ENCODE measurements at places on chromosomes 2 and 18.

DNA sequence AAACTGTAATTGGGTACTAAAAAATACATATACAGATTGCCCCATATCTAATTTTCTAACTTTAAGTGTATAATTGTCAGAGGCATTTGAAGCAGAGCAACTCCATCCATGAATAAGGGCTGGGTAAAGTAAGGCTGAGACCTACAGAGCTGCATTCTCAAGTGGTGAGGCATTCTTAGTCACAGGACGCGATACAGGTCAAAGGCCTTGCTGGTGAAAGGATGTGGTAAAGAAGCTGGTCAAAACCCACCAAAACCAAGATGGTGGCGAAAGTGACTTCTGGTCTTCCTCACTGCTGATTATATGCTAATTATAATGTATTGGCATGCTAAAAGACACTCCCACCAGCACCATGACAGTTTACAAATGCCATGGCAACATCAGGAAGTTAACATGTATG is 50.0 kb downstream of the SLC8A1 start:
- DNase-seq: no peak

GRCh38 chr2:62744603-62745002 is 39.1 kb downstream of the EHBP1 start:
- DNase-seq: no peak

- no peak for DNase-seq
These were observed 101.1 kb downstream of the DPP4 start for GRCh38 chr2:161972866-161973265.

- DNase-seq: no peak
These were observed 180.6 kb downstream of the MTX2 start for GRCh38 chr2:176449852-176450251.

GRCh38 chr2:56465491-56465890 is 281.7 kb downstream of the CCDC85A start:
- DNase-seq: no peak

- DNase-seq: no peak
These were observed 3.1 kb upstream of the TXNL4A start for GRCh38 chr18:79991494-79991893.

DNA sequence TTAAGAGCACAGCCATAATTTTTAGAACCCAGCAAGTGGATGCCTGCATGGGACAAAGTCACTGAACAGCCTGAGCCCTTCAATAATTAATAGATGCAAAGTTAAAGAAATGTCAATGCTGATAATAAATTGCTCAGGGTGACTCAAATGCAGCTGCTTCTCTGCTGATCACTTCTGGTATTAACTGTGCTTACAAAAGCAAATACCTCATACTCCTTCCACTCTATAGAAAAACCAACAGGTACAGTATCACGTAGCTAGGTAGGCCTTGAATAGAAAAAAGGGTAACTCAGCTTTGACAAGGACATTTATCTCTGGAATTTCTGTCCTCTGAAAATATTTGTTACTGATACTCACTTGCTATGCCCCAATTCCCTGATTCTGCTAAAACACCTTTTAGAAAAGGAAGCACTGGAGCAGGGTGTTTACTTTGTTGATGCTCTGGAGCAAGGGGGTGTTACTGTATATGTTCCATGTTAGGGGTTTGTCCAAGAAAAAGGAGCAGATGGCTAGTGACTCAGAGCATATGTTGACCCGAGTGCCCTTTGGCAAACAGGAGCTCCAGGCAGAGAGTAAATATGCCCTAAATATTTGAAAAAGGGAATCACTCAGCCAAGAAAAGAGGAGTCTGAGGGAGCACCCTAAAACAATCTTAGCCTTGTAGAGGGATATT is 59.1 kb upstream of the RTN4 start:
- no peak for DNase-seq

DNA sequence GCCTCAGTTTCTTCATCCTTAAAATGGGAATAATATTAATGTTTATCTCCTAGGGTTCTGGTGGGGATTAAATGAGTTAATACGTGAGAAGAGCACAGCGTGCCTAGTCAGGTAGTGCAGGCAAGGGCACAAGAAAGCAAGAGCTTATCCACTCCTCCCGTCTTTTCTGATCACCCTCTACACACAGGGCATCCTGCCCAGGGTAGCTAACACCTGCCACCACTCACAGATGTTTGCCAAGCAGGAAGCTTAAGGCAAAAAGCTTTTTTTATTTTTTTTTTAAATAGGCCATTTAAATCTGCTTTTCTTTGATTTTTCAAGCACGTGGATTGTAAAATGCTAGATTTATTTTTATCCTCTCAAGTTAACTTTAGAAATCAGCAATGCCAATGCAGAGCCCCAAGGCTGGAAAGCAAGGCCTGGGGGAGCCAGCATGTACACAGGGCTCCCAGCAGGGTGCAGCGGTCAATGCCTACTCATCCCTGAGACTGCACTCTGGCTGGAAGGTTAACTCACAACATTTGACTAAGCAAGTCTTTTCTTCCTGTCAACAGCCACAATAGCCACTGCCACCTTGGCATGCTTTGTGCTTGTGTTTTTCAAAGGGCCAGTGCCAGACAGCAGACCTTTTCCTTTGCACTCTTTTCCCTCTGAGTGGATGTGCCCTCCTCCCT is 86.5 kb upstream of the ACAA2 start:
- no peak for DNase-seq

DNA sequence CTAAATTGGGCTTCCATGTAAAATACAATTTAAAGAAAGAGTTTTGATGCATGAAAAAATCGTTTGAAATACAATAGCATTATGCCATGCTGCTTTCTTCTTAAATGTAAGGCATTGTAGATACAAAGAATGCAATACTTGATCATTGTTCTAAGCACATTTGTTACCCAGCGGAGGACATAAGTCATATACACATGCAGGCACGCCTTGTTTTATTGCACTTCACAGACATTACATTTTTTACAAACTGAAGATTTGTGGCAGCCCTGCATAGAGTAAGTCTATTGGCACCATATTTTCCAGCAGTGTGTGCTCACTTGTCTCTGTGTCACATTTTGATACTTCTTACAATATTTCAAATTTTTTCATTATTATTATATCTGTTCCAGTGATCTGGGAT is 345.0 kb downstream of the CLIP4 start:
- no peak for DNase-seq

DNA sequence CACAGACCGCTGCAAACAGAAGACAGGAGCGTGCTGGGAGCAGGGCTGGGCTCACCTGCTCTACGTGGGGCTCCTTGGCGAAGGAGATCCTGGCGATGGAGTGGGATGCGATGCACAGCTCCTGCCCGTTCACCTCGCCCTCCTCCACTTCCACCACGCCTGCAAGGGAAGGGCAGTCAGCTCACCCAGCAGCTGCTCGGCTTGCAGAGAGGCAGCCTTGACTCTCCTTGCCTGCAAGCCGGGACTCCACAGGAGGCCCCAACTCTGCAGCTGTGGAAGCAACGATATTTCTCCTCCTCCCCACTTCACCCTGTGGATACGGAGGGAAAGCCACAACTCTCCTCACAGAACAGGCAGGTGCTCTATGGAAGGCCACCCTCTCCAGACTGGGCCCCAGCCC is 35.1 kb downstream of the THAP4 start:
- no peak for DNase-seq

DNA sequence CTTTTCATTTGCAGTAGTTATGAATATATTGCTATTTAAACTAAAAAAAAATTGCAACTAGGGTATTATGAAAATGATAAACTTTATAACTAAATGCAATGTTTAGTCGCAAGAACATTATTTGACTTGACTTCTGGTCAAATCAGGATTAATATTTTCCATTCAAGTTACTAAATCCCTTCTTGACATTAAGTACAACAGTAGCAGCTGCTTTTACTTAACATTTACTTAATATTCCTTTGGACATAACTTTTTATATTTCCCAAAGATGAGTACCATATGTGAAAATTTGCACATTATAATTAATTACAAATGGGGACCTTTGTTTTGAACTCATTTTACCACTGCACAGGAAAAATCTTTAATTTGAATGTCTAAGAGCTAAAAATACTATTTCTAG is 74.0 kb downstream of the PMS1 start:
- DNase-seq: no peak

- DNase-seq: no peak
These were observed 3.5 kb upstream of the CROCC2 start for GRCh38 chr2:240902615-240903041.

DNA sequence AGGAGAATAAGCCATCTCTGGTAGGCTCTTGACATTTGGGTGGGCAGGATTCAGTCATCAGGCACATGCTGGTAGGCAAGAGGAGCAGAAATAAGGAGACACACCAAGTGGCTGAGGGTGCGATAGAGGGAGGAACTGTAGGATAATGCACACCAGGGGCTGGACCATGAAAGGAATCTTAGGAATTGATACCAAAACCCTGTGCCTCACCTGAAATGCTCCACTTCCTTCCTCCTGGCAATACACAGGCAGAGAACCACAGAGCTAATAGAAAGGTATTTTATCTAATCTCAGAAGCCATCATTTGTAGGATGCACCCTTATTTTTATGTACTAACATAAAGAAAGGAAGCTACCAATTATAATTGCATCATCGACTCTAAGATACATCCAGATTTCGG is 4.4 kb upstream of the CYP1B1 start:
- DNase-seq: no peak

- DNase-seq: no peak
These were observed 2.6 kb downstream of the CLIP4 start for GRCh38 chr2:29117636-29118303.

GRCh38 chr18:26487437-26487836 is 60.9 kb downstream of the KCTD1 start:
- DNase-seq: no peak

DNA sequence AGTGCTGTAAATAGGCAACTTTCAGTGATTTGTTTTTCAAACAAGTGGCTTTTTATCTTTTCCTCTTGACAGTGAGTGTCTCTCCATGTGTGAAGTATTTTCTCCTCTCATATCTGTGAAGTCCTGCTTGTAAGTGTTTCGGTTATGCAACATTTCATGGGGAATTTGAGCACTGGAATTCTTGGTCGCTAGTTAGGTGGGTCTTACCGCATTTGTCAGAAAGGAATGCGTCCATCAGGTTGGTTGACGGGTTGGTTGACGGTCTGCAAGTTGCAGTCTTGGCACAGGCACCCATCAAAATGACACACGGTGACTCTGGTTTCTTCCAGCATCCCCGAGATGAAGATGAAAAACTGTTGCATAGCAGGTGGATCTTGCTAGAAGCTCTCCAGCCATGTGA is 109.8 kb downstream of the AGAP1 start:
- DNase-seq: no peak

DNA sequence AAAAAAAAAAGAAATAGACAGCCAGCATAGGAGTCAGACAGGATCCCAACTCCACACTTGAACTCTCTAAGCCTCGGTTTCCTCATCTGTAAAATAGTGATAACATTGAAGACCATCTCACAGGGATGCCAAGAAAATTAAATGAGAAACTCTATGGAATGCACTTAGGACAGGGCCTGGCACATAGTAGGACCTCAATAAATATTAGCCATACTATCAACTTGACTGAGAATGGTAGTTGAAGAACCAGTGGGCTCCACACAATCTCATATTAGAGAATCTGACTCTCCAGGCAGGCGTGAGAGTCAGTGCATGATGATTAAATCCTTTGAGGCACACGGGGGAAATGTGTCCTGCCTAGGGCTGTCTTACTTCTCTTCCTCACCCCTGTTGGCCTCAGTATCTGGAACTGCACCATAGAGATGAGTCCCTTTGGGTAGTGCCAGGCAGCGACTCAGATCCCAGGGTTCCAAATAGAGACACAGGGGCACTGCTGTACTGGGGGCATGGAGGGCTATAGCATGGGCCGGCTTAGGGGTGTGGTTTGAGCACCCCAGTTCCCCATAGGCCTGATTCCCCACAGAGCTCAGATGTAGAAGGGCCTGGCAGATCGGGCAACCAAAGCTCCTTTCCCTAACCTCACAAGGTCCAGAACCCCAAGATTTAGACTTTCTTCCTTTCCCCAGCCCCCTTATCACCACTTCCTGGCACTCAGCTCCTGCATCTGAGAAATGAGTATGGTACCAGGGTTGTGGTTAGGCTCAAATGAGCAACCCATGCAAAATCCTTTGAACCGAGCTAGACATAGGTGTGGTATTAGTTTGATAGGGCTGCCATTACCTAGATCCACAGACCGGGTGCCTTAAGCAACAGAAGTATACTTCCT is 51.3 kb upstream of the CAB39 start:
- no peak for DNase-seq

DNA sequence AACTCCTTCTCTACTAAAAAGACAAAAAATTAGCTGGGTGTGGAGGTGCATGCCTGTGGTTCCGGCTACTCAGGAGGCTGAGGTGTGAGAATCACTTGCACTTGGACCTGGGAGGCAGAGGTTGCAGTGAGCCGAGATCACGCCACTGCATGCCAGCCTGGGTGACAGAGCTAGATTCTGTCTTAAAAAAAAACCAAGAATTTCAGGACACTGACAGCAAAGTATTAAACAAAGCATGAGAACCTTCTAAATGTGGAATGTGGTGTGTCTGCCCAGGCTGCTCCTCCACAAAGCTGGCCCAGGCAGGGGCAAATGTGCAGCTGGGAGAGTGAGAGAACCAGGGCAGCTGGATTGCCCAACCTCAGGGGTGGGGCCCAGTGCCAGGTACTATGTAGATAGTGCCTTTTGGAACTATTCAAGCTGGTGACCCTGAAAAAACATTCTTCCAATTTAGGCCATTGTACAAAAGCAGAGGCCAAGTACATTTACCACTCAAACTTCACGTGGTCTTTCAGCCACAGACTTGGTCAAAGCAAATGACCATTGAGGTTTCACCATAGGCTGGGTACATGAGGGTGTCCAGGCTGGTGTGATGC is 6.7 kb upstream of the UGT1A5 start:
- DNase-seq: peak; percentile 65

DNA sequence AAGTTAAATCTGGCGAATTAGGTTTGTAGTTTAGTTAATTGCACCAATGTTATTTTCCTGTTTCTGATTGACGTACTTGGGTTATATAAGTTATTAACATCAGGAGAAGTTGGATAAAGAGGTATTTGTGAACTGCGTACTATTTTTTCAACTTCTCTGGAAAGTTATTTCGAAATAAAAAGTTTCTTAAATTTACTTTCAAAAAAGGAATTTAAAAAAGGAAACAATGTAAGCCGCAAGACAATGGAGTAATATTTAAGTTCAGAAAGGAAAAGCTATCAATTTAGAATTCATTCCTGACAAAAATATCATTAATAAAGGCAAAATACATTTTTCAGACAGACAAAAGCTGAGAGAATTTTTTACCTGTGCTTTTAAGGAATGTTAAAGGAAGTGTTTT is 47.7 kb downstream of the RAB10 start:
- no peak for DNase-seq

GRCh38 chr2:203743441-203743981 is 37.1 kb downstream of the CD28 start:
- no peak for DNase-seq

- DNase-seq: no peak
These were observed 11.5 kb upstream of the D2HGDH start for GRCh38 chr2:241722896-241723454.

GRCh38 chr2:207331674-207332073 is 165.9 kb upstream of the KLF7 start:
- DNase-seq: no peak

DNA sequence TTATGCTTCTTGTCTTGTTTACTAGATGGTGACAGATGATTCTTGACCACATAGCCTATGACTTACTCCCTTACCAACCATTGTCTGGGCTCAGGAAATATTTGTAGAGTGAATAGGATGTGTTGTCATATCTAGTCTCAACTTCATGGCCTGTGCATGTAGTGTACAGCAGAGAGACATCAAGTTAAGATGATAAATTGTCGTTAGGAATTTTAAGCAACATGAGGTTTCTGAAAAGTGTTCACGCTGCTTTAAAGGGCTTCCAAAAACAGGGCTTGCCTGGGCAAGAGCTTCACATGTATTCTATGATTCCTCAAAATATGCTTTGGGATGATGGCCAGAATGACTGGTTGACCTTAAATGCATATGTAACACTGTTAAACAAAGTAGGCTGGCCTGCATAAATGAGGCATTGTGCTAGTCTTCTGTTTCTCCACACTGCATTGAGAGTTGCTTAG is 424.0 kb downstream of the RND3 start:
- DNase-seq: no peak

All from ureter (tissue), 1 donor.